Progenitor cell of endocrine pancreas (in vitro differentiated cells): ENCODE measurements at places on chromosomes 11 and 22.

DNA sequence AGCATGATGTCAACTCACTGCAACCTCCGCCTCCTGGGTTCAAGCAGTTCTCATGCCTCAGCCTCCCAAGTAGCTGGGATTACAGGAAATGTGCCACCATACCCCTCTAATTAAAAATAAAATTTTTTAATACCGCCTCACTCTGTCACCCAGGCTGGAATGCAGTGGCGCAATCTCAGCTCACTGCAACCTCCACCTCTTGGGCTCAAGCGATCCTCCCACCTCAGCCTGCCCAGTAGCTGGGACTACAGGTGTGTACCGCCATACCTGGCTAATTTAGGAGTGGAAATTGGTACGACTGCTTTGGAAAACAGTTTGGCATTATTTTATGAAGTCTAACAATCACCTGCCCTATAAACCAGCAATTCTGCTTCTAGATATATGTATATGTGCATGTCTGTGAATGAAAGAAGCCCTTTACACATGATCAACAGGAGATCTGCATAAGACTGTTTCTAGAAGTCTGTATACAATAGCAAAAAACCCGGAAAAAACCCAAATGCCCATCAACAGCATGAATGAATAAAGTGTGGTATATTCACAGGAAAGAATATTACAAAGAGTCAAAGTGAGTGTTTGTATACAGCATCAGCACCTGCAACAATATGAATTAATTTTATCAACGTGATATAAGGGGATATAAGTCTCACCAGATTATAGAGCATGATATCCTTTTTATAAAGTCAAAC, 16.0 kb downstream of the SLC35F2 start:
- no peak for DNase-seq

- DNase-seq = no peak
Observed at GRCh38 chr22:42897960-42898359, 40.9 kb upstream of the ARFGAP3 start.

DNA sequence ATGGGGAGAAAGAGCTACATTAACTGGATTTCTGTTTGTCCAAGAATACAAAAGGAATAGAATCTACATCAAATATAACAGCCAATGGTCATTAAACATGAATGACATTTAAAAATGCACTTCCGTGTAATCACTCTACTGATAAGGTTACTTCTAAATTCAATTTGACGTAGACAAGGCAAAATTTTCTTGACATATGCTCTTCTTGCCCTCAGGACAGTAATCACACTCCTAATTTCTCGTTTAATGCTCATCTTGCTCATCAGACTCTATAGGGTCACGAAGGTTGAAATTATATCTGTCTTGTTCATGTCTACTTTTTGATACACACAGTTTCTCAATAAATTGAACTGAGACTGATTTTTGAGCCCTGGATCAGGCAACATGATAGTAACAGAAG, 58.4 kb downstream of the NARS2 start:
- DNase-seq = no peak

DNA sequence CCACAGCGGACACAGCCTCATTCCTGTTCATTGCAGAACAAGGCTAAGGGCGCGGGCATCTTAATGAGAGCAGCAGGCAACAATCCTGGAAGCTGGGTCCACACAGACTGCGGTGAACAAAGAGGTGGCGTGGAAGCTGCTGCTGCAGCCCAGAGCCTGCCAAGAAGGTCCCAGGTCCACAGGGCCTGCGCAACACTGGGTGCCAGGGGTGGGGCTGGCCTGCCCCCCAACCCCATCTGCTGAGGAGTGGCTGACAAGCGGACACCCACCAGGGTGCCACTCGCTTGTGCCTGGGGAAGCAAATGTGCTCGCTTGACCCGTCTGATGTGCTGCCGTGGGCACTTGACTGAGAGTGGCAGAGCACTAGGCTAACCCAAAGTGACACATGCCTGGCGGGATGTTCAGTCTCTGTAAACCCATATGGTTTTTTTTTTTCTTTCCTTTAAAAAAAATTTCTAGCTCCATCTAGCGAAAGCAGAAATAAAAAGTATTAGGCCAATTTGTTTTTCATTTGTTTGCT, 83.2 kb upstream of the PITPNB start:
- DNase-seq = no peak

- DNase-seq = no peak
Observed at GRCh38 chr22:17775781-17776465, 1.7 kb upstream of the BID start.

DNA sequence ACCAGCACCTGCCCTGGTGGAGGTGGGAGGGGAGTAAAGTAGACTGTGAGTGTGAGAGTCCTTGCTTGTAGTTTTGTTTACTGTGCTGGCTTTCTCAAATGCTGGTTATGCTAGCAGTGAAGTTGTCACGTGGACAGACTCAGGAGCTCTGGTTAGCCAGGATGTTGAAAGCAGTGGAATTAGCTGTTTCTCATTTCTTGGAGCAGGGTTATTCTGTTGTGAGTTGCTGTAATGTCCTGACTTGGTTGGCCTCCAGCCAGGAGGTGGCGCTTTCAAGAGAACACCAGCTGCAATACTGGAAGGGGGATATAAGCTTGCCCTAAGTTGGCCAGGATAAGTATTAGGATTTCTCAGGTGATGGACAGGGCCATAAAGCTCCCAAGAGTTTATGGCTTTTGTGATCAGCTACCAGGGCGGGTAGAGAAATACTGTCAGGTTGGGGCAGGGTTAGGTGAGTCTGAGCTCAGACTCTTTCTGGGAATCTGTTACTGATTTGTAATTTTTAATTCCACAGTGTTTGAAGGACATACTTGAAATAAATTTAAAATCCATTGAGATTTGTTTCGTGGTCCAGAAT, 13.7 kb downstream of the CYP2D6 start:
- no peak for DNase-seq

DNA sequence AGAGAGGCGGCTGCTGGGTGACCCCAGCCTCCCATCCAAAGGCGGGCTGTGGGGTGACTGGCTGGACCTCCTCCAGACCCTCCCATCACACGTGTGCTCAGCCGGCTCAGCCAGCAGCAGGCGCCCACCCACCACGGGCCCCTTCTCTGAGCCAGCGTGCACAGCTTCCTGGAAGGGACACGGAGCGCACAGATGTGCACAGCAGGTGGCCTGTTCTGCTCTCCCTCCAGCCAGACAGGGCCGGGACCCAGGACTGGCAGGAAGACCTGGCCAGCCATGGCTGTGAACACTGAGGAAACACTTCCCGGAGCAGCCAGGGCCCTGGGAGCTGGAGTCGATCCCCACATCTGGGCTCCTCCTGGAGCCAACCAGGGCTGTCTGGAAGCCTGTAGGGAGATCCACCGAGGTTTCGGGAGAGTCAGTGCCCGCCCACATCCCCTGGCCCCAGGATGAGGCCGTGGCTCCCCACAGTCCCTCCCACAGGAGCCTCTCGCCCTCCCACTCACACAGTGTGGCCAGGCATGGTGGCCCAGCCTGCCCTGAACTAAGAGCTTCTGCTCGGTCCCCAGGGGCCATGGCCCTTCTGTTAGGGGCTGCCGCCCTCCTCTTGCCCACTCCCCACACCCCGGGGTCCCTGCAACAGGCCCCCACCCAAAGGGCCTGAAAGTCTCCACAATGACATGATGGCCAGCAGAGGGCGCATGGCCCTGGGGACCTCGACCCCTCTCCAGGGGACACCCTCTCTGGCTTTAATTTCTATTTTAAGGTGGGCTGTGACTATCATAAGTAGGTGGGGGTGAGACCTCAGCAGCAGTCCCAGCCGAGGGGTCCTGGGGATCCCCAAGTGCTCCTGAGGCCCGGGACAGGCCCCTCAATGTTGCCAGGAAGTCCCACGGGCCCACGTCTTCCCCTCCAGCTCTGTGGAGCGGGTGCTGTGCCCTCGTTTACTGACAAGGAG, 90.6 kb upstream of the FGF3 start:
- no peak for DNase-seq
